ENCODE measurements at places on chromosomes 6 and 20.

DNA sequence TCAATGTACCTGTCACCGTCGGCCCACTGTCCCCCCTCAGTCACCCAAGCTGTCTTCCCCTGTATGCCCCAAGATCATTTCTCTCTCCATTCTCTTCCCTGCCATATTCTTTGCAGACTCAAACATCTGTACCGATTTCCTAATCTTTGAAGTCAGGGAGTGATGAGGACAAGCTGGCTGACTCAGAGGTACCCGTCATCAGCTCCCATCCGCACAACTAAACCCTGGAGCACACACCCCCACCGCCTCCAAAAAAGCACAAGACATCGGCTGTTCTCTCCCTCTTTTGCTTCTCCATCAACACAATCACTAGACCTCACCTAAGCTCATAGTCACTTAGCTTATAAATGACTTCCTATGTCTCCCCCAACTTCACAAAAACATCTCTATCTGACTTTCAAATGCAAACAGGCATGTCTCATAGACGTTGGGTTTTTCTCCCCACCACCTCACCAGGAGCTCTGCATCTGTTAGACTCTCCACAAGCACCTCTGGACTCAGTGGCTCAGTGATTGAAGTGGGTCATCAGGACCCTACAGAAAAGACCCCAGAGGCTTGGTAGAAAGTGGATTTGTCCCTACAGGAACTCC lies 11.5 kb upstream of the NFATC2 start:
- no peak for DNase-seq

DNA sequence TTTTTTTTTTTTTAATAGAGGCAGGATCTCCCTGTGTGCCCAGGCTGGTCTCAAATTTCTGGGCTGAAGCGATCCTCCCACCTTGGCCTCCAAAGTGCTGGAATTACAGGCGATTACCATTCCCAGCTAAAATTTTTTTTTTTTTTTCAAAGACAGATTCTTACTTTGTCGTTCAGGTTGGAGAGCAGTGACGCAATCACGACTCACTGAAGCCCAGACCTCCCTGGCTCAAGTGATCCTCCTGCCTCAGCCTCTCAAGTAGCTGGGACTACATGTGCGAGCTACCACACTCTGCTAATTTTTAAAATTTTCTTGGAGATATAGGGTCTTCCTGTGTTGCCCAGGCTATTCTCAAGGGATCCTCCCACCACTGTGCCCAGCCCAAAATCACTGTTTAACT lies 58.0 kb upstream of the MYO6 start:
- DNase-seq, result no peak

GRCh38 chr6:21033084-21033483 lies 498.8 kb downstream of the CDKAL1 start:
- DNase-seq, result no peak

DNA sequence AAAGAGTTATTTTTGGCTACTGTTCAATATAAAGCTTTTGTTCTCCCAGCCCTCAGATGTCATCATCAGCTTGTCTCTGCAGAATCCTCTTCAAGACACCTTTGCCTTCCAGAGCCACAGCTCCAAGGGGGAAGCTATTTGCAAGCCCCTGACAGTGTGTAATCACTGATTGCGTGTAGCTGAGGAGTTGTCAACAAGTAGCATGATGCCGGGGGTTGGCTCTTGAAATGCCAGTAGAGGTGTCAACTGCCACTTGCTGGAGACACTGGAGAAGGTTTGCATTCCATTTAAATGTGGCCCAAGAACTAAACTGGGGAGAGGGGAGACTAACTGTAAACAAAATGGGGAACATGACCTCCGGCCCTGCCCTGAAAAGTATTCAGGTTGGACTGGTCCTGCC lies 44.3 kb upstream of the PDYN start:
- DNase-seq, result peak; percentile 26
